ENCODE measurements at places on chromosomes 16 and 17.

DNA sequence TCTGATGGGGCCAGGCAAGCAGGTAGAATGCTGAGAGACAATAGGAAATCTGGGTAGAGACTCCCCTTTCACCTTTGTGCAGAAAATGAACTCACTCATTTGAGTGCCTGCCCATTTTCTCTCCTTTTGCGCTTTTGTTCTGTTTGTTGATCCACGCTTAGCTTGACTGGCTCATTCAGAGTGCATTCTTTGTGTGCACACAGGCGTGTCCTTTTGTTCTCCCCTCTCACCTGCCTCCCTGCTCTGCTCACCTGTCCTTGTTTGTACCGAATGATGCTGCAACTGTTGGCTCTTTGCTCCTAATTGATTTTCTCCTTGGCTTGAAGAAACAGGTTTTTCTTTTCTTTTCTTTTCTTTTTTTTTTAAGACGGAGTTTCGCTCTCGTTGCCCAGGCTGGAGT lies 15.8 kb downstream of the PGS1 start:
- DNase-seq: no peak

DNA sequence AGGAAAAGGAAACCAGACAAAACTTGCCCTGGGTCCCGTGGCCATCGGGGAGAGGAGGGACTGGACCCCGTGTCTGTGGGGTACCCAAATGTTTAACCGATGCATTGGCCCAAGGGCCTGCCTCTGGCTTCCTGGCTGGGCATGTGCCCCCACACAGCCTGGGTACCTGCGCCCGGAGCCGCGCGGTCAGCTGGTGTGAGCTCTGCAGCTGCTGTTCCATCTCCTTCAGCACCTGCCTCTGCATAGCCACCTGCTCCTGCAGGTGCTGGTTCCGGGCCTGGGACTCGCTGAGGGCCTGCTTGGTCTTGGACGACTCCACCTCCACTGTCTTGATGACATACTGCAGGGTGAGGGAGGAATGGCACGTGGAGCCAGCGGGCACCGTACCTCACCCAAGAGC lies 31.9 kb downstream of the KIFC3 start:
- DNase-seq: no peak

GRCh38 chr16:28873543-28874201 lies 4.6 kb upstream of the ATP2A1 start:
- peak; percentile 22 for DNase-seq

DNA sequence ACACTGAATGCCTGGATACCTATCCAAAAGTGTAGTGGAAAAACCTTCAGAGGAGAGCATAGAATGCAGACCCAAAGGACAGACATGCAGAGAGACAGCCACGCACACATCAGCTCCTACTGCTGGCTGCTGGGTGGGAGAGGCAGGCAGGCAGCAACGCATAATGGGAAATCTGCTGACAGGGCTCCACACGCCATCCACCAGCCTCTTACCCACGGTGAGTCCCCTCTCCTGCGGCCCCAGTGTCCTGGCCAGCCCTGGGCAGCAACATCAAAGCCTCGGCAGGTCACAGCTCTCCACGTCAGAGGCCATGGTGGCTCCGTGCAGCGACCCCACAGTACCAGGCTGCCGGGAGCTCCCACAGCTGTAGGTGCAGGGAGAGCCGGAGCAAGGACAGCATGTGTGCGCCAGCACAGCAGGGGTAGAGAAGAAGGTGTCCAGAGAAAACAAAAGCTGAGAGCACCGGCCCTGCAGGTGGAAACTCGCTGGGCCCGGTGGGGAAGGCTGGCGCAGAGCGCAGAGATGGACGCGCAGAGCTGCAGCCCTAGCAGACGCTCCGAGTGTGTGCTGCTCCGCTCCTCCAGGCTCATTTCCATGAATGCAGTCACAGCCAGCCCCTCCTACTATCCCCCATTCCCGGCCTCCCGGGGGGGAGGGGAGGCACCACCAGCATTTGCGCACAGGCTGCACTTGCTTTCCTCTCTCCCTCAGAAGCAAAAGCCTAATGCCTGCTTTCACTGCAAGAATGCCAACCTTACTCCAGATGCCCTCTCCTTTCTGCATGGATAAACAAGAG lies 58.9 kb downstream of the CYTH1 start:
- no peak for DNase-seq

DNA sequence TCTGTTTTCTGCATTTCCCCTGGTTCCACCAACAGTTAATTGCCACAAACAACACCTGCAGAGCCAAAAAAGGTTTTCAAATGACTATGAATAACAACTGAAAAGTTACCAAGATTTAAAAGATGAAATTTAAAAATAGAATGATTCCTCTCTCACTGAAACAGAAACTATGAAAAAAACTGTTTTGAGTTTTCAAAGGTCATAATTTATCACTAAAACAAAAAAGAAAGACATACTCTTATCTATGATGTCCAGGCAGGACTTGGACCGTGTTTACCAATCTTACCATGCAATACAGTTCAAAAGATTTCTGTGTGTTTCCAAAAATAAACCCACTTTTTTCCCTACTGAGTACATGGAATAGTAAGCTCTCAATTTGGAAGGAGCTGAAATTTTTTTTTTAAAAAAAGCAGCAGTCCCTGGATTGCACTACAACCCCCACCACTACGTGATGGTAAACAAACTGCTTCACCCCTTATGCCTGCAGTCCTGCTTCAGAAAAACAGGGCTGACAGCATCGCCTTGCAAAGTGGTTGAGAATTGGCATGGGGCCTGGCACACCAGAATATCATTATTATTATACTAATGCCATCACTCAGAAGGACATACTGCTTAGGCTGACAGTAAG lies 8.5 kb downstream of the TXNDC11 start:
- DNase-seq: no peak

DNA sequence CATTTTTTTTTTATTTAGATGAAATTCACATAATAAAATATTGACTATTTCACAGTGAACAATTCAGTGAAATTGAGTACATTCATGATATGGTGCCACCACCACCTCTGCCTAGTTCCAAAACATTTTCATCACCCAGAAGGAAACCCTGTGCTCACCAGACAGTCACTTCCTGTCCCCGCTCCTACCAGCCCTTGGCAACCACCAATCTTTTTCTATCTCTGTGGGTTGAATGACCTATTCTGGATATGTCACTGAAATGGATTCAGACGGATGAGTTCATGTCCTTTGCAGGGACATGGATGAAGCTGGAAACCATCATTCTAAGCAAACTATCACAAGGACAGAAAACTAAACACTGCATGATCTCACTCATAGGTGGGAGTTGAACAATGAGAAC lies 40.5 kb downstream of the ATP2C2 start:
- DNase-seq: no peak

DNA sequence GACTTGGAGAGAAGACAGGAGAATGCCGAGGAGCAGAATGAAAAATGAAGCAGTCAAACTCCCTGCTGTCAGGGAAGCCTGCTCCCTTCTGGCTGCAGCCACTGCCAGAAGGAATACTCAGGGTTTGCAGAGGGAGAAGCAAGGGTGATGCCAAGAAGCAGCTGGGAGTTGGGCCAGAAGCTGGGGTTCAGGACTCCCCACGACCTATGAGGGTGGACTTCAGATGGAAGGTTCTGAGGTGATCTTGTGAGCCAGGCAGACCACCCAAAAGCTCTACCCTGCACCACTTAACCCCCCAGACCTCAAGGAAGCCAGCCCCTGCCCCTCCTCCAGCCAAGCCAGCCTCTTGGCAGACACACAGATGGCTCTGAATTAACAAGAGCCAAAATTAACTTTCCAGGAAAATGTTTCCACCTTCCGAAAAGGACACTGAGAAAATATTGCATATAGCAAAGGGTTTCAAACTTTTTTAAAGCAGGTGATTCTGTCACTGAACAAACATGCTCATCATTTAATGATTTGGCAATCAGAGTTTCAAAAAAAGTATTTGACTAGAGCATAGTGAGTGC lies 126.0 kb upstream of the ERCC4 start:
- no peak for DNase-seq

- DNase-seq: no peak
Observed at GRCh38 chr16:74586948-74587347, 20.0 kb downstream of the GLG1 start.

DNA sequence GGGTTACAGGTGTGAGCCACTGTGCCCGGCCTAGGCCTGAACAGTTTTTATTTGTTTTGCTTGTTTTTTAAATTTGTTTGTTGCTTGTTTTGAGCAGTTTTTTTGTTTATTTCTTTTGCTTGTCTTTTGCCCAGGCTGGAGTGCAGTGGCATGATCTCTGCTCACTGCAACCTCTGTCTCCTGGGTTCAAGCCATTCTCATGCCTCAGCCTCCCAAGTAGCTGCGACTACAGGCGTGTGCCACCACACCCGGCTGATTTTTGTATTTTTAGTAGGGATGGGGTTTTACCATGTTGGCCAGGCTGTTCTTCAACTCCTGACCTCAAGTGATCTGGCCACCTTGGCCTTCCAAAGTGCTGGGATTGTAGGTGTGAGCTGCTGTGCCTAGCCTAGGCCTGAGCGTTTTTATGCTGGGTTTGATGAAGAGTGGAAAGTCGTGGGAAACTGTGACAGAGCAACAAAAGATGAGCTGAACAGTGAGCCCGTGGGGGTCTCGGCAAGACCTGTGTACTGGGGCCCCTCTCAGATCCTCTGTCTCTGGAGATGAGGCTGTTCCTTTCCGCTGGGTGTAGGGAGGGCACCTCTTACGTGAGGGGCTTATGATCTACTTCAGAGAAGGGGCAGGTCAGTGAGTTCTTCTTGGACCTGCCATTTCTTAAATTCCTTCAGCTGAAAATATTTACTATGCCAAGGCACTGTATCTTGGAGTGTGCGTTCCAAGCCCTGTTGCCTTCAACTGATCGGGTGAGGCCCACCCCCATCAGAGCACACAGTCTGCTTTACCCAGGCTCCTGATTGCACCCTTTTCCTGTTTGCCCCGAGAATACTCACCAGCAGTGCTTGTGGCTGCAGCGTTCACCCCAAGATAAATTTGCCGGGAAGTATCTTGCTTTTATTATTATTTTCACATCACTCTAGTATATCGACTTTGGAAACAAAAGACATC lies 322.1 kb downstream of the SEC14L1 start:
- DNase-seq: no peak

DNA sequence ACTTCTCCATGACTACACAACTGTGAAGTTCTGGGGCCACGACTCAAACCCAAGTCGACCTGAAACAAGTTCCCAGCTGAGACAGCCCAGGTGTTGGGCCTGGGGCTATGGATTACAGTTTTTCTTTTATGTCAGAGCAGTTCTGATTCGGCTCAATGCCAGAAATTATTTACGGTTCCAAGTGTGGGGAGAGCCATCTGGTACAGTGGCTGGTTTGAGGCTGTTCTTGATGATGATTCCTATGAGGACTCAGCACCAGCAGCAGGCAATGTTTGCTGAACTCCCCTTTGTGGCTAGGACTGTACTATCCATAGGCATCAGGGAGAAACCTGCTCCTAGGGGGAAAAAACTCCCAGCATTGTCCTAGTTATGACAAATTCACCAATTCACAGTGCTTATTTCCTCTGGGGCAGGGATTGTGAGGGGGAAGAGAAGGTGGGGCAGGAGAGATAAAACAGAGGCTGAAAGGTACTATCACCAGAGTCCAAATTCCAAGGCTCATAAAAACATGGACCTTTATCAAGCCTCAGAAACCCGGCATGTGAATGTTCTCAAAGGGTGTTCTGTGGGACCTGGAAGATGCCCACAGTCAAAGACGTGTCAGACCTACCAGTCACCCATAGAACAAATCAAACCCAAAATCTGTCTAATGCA lies 18.2 kb upstream of the CMTM4 start:
- DNase-seq: no peak
